ENCODE measurements at places on chromosomes 5 and 9.

- no peak for DNase-seq
- H3K27ac ChIP-seq = no peak overlapping the region
- no peaks in the 10 kb centered on the region for H3K36me3 ChIP-seq
- H3K4me1 ChIP-seq = no peaks in the 10 kb centered on the region
- no peak overlapping the region for H3K4me3 ChIP-seq
Observed at GRCh38 chr5:94992325-94992724, 292.6 kb downstream of the MCTP1 start.

- H3K27ac ChIP-seq = no peak overlapping the region
- no peak for DNase-seq
- H3K27me3 ChIP-seq = no peaks in the 10 kb centered on the region
- no peaks in the 10 kb centered on the region for H3K4me1 ChIP-seq
- H3K4me3 ChIP-seq = no peak overlapping the region
Observed at GRCh38 chr9:36007316-36007708, 29.4 kb upstream of the RECK start.

DNA sequence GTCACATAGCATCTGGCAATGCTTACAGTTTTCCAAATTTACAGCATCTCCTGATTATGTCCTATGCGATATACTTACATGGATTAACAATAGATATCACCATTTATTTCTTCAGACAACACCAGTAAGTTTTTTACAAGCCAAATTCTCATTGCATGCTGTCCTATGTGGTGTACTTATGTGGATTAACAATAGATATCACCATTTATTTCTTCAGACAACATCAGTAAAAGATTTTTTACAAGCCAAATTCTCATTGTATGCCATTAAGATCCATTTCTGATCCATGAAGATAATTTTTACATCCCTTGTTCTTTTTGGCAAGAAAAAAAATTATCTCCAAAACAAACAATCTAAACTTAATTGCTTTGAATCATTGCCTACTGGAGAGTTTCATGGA lies 340.9 kb downstream of the KCNN2 start:
- no peaks in the 10 kb centered on the region for H3K4me1 ChIP-seq
- no peak for DNase-seq
- no peaks in the 10 kb centered on the region for H3K36me3 ChIP-seq
- H3K27me3 ChIP-seq = no peaks in the 10 kb centered on the region
- no peak overlapping the region for H3K27ac ChIP-seq

DNA sequence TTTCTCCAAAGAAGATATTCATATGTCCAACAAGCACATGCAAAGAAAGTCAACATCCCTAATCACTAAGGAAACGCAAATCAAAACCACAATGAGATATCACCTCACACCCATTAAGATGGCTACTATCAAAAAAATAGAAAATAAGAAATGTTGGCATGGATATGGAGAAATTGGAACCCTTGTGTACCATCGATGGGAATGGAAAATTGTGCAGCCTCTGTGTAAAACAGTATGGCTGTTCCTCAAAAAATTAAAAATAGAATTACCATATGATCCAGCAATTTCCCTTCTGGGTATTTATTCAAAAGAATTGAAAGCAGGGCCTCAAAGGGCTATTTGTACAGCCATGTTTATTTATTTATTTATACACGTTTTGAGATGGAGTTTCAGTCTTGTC lies 43.0 kb upstream of the HRH2 start:
- no peak overlapping the region for H3K4me3 ChIP-seq
- no peak overlapping the region for H3K27ac ChIP-seq
- no peaks in the 10 kb centered on the region for H3K4me1 ChIP-seq
- no peaks in the 10 kb centered on the region for H3K36me3 ChIP-seq
- DNase-seq = no peak

DNA sequence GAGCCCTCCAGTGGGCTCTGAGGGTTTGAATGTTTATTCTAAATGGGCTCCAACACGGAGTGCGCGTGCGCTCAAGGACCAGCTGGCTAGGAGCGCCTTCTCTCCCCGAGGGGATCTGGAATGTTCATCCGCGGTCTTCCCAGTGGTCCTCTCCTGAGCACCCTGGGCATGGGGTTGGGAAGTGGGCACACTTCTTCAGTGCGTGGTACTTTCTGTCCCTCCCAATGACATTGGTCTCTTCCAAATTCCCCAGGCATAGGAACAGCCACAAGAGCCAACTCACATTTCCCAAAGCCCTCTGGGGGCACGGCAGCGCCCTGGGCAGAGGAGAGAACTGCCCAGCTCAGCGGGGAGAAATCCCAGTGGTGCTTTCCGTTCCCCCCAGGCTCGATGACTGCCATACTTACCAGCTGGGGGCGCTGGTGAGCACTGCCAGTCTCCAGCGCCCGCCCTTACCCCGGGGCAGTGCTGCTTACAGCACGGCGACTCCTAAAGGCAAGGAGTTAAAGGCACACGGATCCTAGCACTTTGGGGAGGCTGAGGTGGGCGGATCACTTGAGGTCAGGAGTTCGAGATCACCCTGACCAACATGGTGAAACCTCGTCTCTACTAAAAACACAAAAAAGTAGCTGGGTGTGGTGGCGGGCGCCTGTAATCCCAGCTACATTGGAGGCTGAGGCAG lies 29.9 kb upstream of the OBP2B start:
- no peaks in the 10 kb centered on the region for H3K36me3 ChIP-seq
- H3K4me3 ChIP-seq = no peak overlapping the region
- no peaks in the 10 kb centered on the region for H3K4me1 ChIP-seq

GRCh38 chr5:172234031-172234430 lies 40.1 kb downstream of the EFCAB9 start:
- no peaks in the 10 kb centered on the region for H3K27me3 ChIP-seq
- H3K27ac ChIP-seq = no peak overlapping the region
- peaks cover 12% of the 10 kb centered on the region for H3K4me1 ChIP-seq
- DNase-seq = no peak
- peaks cover 11% of the 10 kb centered on the region for H3K36me3 ChIP-seq

DNA sequence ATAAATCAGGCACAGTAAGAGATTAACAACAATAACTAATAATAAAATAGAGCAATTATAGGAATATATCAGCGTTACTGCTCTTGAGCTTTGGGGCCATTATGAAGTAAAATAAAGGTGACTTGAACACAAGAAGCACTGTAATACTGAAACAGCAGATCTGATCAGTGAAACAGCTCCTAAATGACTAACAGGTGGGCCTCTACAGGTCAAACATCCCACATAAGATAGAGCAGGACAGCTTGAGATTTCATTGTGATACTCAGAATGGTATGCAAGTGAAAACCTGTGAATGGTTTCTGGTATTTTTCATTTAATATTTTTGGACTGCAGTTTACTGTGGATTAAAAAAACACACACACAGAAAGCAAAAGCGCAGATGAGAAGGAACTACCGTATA lies 24.0 kb upstream of the MAP3K1 start:
- no peak for DNase-seq
- no peaks in the 10 kb centered on the region for H3K4me1 ChIP-seq
- H3K27me3 ChIP-seq = no peaks in the 10 kb centered on the region
- H3K27ac ChIP-seq = no peak overlapping the region
- no peak overlapping the region for H3K4me3 ChIP-seq

- no peaks in the 10 kb centered on the region for H3K27me3 ChIP-seq
- H3K4me1 ChIP-seq = peaks cover 8% of the 10 kb centered on the region
- no peaks in the 10 kb centered on the region for H3K36me3 ChIP-seq
- no peak overlapping the region for H3K27ac ChIP-seq
Observed at GRCh38 chr5:151251001-151251551, 1.9 kb upstream of the GM2A start.

GRCh38 chr5:19837536-19838174 lies 150.3 kb downstream of the CDH18 start:
- no peaks in the 10 kb centered on the region for H3K36me3 ChIP-seq
- H3K4me1 ChIP-seq = no peaks in the 10 kb centered on the region
- no peak for DNase-seq
- no peak overlapping the region for H3K27ac ChIP-seq
- H3K27me3 ChIP-seq = no peaks in the 10 kb centered on the region

DNA sequence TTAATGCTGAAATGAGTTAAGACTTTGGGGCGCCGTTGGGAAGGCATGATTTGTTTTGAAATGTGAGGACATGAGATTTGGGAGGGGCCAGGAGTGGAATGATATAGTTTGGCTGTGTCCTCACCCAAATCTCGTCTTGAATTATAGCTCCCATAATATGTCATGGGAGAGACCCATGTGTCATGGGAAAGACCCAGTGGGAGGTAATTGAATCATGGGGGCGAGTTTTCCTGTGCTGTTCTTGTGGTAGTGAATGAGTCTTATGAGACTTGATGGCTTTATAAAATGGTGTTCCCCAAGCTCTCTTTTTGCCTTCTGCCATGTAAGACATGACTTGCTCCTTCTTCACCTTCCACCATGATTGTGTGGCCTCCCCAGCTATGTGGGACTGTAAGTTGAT lies 5.1 kb downstream of the SLC25A48 start:
- no peaks in the 10 kb centered on the region for H3K27me3 ChIP-seq
- H3K4me3 ChIP-seq = no peak overlapping the region
- H3K4me1 ChIP-seq = no peaks in the 10 kb centered on the region

GRCh38 chr9:110521206-110521605 lies 58.3 kb downstream of the SVEP1 start:
- H3K4me3 ChIP-seq = no peak overlapping the region
- no peak for DNase-seq
- no peak overlapping the region for H3K27ac ChIP-seq
- H3K27me3 ChIP-seq = no peaks in the 10 kb centered on the region

- H3K27me3 ChIP-seq = no peaks in the 10 kb centered on the region
- DNase-seq = no peak
- no peak overlapping the region for H3K27ac ChIP-seq
- H3K36me3 ChIP-seq = no peaks in the 10 kb centered on the region
- no peaks in the 10 kb centered on the region for H3K4me1 ChIP-seq
Observed at GRCh38 chr5:133397990-133398645, 214.2 kb downstream of the FSTL4 start.

- H3K4me3 ChIP-seq = no peak overlapping the region
- H3K27ac ChIP-seq = no peak overlapping the region
- H3K36me3 ChIP-seq = no peaks in the 10 kb centered on the region
- H3K4me1 ChIP-seq = peaks cover 6% of the 10 kb centered on the region
- DNase-seq = no peak
- no peaks in the 10 kb centered on the region for H3K27me3 ChIP-seq
Observed at GRCh38 chr9:8579661-8580060, 780.1 kb upstream of the DMAC1 start.

GRCh38 chr5:145629047-145629446 lies 206.1 kb downstream of the PRELID2 start:
- DNase-seq = no peak
- H3K4me3 ChIP-seq = no peak overlapping the region
- H3K4me1 ChIP-seq = no peaks in the 10 kb centered on the region
- H3K27ac ChIP-seq = no peak overlapping the region
- H3K27me3 ChIP-seq = no peaks in the 10 kb centered on the region

Measured in pancreas (tissue), 10 donors.